ENCODE measurements at places on chromosomes 1 and 21.

- DNase-seq, result no peak
These were observed 25.5 kb downstream of the TRPM2 start for GRCh38 chr21:44378646-44379514.

- no peak for DNase-seq
These were observed 1.4 kb downstream of the FOXD2 start for GRCh38 chr1:47439017-47439818.

DNA sequence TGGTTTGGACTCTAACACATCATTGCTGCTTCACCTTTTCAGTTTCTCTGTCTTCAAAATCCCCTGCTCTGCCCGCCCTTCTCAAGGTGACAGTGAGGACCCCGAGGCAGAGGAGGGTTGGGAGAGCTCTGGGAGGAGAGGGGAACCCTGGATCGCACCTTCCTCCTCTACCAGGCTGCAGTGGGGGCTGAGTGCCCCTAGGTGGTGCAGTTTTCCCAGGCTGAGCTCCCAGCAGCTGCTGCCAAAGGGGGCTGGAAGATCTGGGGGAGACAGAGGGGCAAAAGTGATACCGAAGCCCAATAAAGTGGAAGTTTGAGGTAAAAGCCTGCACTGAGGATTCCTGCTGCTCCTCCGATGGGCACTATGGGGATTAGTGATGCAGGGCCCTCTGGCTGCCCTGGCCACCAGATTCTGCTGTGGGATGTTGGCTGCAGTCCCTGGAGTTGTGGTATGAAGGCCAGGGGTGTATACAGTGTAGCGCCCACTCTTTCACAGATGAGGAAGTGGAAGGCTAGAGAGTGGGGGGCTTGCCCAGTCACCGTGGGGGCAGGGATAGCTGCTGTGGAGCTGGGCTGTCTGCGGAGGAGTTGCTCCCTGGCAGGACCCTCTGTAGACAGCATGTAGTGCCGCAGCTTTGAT, 40.7 kb upstream of the SCMH1 start:
- DNase-seq, result peak; percentile 5

DNA sequence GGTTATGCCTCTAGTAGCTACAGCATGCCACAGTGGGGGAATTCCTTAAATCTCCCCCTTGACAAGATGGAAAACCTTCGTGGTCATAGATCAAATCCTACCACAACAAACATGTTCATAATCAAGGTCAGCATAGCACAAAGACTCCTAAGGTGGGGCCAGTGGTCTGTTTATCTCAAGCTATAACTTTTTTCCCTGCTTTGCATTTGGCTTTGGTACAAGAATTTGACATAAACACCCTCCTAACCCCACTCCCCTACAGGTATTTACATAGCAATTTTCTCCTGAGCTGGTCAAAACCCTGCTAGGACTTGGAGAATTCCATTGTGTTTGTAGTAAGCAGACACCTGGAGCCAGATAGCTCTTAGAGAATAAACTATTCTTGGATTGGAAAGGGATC, 58.5 kb downstream of the HIVEP3 start:
- DNase-seq, result no peak

DNA sequence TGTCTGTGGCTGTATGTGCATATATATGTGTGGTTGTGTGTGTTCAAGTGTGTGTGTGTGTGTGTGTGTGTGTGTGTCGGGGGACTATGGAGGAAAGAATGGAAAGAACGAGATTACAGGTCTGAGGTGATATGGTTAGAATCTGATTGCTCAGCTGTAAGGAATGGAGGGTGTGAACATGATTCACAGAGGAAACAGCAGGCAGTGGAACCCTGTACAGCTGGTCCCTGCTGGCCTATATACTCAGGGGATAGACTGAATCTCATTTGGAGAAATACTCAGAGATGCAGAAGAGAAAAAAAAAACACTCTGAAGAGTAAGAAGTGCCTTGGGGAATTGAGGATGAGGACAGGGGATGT, 180.1 kb upstream of the ESRRG start:
- DNase-seq, result no peak

- no peak for DNase-seq
These were observed 332.1 kb downstream of the PTPRC start for GRCh38 chr1:198970916-198971315.

- DNase-seq, result no peak
These were observed 1.2 kb downstream of the OR2T1 start for GRCh38 chr1:248404024-248404423.

DNA sequence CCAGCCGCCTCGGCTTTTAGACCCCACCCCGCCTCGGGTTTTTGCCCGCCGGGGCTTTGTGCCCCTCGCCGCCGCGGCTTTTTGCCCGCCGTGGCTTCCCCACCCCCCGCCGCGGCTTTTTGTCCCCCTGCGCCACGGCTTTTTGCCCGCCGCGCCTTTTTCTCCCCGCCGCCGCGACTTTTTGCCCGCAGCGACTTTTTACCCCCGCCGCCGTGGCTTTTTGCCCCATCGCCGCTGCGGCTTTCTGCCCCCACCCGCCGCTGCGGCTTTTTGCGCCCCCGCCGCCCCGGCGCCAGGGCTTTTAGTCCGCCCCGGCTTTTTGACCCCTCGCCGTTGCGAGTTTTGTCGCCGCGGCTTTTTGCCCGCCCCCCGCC, 474.4 kb downstream of the FAM72C start:
- DNase-seq, result no peak

DNA sequence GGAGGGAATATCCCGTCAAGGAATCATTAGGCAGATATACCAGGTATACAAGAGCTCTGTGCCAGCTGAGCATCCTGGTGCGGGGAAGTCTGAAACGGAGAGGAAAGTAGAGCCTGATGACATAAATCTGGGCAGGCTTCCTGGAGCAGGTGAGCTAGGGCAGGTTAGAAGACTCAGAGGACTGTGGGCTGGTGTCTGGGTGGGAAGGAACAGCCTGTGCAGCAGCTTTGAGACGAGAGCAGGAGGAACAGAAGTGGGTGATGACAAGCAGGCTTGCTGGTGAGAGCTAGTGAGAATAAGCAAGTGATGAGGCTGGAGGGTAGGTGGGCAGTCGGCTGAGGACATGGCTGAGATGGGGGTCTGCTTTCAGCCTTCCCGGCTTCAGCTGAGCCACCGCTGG, 6.7 kb downstream of the CELSR2 start:
- no peak for DNase-seq

- DNase-seq, result no peak
These were observed 25.4 kb downstream of the DMAP1 start for GRCh38 chr1:44238660-44239059.

DNA sequence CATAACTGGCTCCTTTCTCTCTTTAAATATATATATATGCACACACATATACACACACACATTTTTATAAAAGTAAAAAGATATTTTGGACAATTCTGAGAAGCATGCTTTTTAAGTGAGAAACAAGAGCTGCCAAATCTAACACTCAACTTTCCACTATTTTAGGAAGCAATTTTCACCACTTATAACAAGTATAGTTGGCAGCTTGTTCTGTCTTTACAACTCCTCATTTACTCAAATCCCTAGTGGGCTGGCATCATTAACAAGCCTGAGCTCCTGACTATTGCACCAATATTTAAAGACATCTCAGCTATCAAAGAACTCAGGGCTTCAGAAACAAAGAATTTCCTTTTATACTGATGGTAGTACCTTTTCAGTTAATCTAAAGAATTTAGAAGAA, 76.6 kb downstream of the RAB3GAP2 start:
- DNase-seq, result no peak

GRCh38 chr1:5611431-5611830, 380.8 kb downstream of the NPHP4 start:
- DNase-seq, result no peak

GRCh38 chr1:164524810-164525209, 34.2 kb upstream of the PBX1 start:
- DNase-seq, result no peak

DNA sequence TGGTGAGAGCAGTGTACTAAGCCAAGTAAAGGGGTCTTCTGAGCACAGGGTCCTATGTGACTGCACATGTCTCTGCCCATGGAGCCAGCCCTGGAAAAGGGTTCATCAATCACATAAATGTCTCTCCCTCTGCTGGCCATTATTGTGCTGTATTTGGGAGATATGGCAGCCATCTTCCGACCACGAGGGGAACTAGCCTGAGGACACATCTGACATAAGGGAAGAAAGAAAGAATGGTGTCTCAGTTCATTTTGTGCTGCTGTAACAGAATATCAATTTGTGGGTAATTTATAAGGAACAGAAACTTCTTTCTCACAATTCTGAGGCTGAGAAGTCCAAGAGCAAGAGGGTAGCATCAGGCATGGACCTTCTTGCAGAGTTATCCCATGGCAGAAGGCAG, 55.1 kb upstream of the GJA5 start:
- DNase-seq, result no peak

Measured in activated T-cell treated with anti-CD3 and anti-CD28 coated beads for 1 hour (primary cell).